Activated CD4-positive, CD25-positive, alpha-beta regulatory T cell (primary cell): ENCODE measurements at places on chromosomes 2 and 18.

DNA sequence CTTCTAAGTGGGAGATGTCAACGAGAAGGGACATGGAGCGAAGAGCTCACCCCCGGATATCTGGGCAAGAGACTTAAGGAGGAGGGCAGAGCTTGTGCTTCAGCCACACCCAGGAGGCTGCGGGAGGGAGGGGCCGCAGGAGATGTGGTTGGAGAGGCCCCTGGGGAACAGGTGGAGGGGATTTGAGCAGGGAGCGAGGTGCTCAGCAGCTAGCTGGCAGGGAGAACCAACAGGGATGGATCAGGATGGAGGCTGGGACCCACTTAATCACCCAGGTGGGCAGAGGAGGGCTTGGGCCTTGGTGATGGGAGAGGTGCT is 78.3 kb downstream of the MBP start:
- peak; percentile 16 for DNase-seq

- no peak for DNase-seq
Observed at GRCh38 chr2:113812204-113812603, 55.8 kb upstream of the SLC35F5 start.

DNA sequence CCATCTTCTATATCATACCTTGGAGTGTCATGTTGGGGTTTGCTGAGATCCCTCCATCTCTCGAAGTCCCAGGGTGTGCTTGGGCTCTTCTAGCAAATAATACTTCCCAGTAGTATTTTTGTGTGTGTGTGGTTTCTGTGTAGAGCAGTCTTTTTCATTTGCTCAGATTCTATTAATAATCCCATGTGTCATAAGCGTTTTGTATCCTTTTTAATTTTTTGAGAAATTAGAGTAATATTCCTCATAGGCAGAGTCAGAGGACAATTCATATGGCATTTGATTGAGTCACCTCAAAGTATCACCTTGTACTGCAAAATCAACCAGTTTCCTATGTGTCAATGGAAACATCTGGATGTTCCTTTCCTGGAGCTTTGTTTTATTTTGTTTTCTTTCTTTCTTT is 37.4 kb upstream of the PPP1R1C start:
- no peak for DNase-seq

GRCh38 chr2:203936535-203936934 is at the start of gene ICOS:
Gene ICOS, plus strand, starts transcription at chr2:203936763. Its CDS starts 52 bp downstream, at chr2:203936815.
- DNase-seq = peak; percentile 9

GRCh38 chr2:20633794-20634506 is 16.9 kb downstream of the HS1BP3 start:
- no peak for DNase-seq

GRCh38 chr18:45677276-45677807 is 46.6 kb upstream of the SLC14A1 start:
- no peak for DNase-seq

- DNase-seq = no peak
Observed at GRCh38 chr18:61420218-61420885, 87.1 kb downstream of the CDH20 start.

DNA sequence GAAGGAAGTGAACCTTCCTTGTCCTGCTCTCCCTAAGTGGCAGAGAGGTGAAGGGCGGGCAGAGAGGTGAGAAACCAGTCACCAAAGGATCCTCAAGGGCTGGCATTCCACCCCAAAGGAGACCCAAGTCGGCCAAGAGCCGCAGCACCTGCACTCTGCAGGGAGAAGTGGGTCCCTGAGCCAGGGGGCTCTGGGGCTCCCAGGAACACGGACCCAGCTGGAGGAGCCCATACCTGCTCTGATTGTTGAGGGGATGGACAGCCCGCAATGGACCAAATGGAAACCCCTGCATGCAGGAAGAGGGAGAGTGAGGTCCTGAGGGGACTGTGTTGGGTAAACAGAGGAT is 233.3 kb downstream of the ATAD2B start:
- DNase-seq = no peak

- DNase-seq = no peak
Observed at GRCh38 chr2:106316915-106317314, 122.8 kb upstream of the UXS1 start.

GRCh38 chr2:112142525-112143078 is 4.4 kb downstream of the FBLN7 start:
- no peak for DNase-seq

- DNase-seq = no peak
Observed at GRCh38 chr18:56083523-56084287, 495.7 kb upstream of the TCF4 start.

- no peak for DNase-seq
Observed at GRCh38 chr2:238739668-238740067, 108.2 kb upstream of the TWIST2 start.

- DNase-seq = no peak
Observed at GRCh38 chr2:26772064-26773001, 8.2 kb downstream of the SLC35F6 start.

- no peak for DNase-seq
Observed at GRCh38 chr2:99998651-99999320, 143.6 kb downstream of the AFF3 start.

DNA sequence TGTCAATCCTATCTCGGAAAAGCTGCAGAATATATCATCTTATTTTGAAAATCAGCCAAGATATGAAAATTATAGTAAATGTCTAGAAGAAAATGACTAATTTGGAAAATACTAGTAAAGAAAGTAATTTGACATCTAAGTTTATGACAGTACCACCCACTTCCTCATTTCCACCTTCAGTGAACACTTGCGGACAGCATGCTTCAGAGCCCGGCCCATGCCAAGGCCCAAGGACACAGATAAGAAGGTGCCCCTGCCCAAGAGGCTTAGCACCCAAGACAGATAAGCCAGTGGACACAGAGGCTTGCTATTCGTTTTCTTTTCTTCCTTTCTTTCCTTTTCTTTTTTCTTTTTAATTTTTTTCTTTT is 4.8 kb upstream of the KCNG2 start:
- no peak for DNase-seq

DNA sequence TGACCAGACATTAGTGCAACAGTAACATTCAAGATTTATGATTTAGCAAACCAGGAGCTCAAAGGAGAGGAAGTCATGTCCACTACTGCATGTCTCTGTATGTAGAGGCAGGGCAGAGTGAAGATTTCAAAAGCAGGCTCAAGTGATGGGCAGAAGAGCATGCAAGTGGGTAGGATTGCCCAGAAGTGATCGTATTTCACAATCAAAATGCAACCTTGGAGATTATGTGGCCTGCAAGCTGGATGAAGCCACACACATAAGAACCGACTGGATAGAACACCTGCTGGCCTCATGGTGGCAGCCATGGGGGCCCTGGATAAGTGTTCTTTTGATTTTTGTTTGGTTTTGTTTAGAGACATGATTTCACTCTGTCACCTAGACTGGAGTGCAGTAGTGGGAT is 286.8 kb upstream of the RAB12 start:
- DNase-seq = no peak

GRCh38 chr18:5747678-5748077 is 147.6 kb downstream of the TMEM200C start:
- DNase-seq = no peak

DNA sequence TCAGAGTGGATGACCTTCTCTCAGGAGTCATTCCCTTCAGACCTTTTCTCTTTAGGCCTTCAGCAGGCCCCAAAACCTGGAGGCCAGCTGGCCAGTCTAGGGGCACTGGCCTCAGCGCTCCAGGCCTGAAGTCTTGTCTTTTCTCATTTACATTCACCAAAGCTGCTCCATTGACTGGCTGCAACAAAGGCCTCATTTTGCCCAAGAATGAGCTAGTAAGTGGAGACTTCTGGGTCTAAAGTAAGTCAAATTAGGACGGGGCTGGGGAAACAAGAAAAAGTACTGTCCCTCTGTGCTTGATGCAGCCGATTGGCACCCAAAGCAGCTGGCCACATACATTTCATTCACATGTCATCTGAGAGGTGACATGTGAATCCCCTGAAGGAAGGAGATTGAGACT is 83.8 kb upstream of the RIOK3 start:
- DNase-seq = no peak

- no peak for DNase-seq
Observed at GRCh38 chr2:143481237-143481623, 352.0 kb downstream of the ARHGAP15 start.

GRCh38 chr18:33729556-33729955 is 151.5 kb downstream of the ASXL3 start:
- no peak for DNase-seq

- DNase-seq = no peak
Observed at GRCh38 chr2:199302851-199303250, 154.9 kb downstream of the SATB2 start.

DNA sequence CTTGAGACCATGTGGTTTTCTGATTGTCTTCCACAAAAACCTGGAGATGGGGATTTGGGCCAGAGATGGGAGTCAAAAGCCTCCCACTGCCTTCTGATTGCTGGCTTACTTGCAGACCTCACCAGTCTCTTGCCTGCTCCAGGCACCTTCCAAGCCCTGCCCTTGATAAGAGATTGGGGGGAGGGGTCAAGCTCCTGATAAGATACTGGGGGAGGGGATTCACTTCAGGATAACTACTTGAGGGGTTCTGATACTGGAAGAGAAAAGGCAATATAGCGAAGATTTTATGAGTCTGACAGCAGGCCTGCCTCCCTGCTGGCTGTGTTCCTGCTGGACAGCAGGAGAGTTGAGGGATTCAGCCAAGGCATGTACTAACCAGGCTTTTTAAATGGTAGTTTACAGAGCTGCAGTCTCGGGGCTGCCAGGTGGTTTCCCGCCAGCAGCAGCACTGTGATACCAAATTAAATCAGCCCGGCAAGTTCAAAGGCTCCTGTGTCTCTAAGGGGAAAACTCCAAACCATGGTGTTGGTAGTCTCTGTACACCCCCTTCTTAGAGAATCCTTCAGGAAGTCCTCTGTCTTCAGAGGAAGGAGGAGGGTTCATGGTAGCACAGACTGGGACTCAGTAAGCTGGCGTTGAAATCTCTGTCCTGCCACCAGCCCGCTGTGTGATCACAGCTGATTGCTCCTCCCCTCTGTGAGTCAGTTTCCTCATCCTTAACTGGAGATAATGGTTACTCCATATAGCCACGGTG is 58.3 kb downstream of the FBXO36 start:
- no peak for DNase-seq

DNA sequence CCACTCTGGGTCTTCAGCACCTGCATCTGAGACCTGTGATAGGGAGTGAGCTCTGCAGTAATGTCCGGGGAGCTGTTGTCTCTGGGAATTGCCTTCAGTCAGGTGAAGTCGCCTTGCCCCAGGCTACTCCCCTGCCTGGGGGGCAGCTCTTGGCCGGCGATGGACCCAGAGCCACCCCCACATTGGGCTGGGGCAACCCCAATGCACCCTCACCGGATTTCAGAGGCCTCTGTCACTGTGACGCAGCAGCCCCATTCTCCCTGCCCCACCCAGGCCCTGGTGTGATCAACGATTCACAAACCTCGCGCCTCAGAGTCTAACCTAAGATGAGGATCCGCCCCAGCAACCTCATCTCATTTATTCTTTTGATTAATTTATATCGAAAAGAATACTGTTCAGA is 303.6 kb downstream of the NDUFA10 start:
- DNase-seq = no peak

GRCh38 chr18:10726198-10727068 is 200.6 kb downstream of the NAPG start:
- no peak for DNase-seq

- DNase-seq = peak; percentile 25
Observed at GRCh38 chr2:61537277-61537949, 743 bp downstream of the XPO1 start.

DNA sequence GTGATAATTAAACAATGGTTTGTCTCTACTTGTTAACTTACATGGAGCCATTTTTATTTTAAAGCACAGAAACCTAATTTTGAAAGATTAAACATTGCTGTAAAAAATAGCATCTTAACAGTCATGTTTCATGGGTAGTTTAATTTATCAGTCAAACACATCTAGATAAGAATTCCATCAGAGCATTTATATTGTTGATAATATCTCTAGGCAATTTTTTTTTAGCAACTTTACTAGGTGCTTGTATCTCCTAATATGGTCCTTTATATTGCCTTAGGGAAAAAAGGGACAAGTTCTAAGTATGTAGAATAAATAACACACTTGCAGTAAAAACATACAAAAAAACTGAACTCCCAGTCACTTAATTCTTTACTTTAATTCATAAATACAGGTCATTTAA is 863 bp downstream of the CSRNP3 start:
- no peak for DNase-seq

DNA sequence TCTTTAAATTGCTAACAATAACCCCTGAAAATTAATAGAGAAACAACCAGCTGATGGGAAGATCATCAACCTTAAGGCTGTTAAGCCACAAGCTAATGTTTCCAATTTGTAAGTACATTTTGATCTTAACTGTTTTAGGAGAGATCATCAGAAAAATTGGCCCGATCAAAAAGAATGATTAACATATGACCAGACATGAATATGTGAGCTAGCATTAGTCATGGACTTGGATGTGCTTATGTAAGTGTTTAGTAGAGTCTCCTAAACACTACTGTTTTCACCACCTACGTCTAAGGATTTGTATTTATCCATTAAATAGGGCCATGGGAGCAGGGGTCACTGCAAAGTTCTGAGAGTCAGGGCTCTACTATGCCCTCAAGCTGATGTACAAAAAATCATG is 4.3 kb downstream of the LMAN1 start:
- DNase-seq = no peak

GRCh38 chr2:39732482-39732881 is 46.6 kb downstream of the THUMPD2 start:
- DNase-seq = no peak

- DNase-seq = no peak
Observed at GRCh38 chr2:42421157-42421485, 60.1 kb upstream of the COX7A2L start.

- no peak for DNase-seq
Observed at GRCh38 chr18:38239606-38240005, 674.0 kb upstream of the CELF4 start.

- DNase-seq = no peak
Observed at GRCh38 chr2:121359716-121360565, 74.9 kb upstream of the TFCP2L1 start.

DNA sequence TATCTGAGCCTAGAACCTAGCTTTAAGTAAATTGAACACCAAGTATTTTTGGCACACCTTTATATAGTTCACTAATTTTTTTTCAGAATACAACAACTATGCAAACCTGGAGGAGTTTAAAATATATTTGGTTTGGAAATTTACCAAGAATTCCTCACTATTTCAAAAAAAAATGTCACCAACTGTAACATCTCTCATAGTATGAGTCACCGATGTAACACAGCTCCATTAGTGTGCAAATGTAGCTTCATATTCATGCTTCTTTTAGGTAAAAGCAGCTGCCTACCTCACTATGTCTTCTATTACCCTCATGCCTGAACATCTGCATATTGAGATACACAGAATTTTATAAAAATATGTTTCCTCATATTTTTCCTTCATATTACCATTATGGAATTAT is 80.5 kb downstream of the NRXN1 start:
- DNase-seq = no peak

DNA sequence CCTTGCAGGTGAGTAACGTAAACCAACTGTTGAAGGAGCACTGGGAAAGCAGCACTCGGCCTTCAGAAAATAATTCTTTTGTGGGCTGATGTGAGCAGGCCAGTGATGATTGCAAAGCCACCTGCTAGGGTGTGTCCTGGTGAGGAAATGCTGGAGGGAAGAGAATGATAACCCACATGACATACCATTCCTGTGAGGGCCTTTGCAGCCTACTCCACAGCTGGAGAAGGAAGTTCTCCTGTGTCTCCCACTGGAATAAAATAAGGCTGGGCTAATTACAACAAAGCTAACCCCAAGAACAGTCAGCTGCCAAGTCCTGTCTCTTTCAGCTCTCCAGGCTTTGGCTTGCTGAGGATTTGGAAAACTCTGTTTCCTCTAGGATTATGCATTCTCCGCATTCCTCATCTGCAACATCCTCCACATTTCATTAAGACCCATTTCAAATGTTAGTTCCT is 16.7 kb upstream of the DSG1 start:
- no peak for DNase-seq
